ENCODE measurements at places on chromosomes 3 and 15.

- DNase-seq, result no peak
Measured at GRCh38 chr15:57251941-57252340, 124.4 kb upstream of the CGNL1 start.

DNA sequence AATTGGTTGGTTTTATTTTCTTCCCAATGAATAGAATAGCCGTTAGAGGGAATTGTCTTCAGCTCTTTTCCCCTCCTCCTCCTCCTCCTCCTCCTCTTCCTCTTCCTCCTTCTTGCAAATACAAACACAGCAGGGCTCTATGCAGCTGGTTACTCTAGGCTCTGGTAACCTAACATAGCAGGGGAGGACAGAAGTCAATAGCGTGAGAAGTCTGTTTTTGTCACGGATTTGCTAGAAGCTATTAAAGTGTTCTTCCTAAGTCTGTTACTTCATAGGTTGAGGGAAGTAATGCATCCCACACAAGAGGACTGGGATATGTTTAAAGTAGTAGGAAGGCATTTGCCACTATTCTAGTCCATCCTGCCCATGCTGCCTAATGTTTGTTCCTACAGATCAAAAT is 374.7 kb upstream of the TPRG1 start:
- DNase-seq, result no peak

DNA sequence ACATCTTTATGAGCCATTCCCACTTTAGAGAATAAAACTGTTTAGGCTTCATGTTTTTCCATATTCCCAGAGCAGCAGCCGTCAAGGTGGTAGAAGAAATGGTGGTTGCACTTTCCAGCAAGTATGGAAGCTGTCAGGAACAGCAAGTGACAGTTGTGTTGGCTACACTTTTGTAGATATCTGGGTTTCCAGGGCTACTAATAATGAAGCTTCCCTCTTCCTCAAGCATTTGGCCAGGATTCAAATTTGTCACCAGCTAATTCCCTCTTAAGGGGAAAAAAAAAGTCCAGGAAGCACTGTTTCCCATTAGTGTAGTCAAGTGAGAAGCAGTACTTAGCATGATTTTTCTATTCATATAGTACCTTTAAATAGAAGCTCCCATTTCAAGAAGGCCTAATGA is 252.8 kb downstream of the IGSF11 start:
- no peak for DNase-seq

DNA sequence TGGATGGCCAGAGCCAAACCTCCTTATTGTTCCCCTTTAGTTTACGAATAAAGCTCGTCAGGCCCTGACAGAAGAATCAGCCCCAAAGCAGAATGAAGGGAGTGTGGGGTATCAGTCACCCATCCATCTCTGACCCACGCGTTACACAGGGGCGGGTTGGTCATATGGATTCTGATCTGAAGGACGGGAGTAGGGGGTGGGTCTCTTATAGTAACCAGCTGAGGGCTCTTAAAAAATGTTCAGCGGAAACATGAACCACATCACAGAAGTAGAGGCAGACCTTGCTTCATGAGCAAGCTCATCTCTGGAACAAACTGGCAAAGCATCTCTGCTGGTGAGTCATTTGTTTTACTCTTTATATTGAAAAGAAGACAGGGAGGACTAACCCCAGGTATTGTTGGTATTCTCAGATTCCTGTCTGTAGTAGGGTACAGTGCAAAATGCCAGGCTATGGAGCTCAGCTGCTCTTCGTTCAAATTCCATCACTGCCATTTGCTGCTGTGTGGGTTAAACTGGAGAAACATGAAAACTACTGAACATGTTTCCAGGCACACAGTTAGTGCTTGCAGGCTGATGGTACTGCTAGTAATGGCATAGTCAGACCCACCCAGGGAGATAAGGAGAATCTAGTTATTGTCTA is at the start of gene CXCR6:
TSS of gene CXCR6 (plus strand) at position 258 of the 640 bp plus-strand sequence. CDS start 3,018 bp downstream, outside the sequence.
- DNase-seq, result no peak

- no peak for DNase-seq
Measured at GRCh38 chr3:82055792-82056191, 294.3 kb upstream of the GBE1 start.

DNA sequence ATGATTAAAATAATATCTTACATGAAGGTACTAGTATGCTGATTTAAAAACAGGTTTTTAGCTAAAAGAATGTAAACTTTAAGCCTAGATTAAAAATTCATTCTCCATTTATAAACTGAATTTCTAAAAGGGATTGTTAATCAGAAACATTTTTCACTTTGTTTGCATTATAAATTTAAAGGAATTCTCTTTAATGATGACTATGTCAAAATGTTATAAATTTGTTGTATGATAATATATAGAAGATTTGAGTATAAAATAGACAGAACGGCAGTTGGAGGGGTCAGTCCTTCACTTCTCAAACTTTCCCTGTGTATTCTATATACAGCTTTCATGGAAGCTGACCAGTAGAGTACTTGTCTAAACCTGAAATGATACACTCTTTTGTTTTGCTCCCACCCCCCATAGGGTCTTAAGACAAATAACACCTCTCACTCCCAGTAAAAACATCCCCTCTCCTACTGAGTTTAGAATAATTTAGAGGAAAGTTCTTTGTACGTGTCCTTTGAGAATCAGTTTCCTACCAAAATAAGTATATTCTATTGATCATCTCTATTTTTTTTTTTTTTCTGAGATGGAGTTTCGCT is 64.9 kb upstream of the PYGO1 start:
- DNase-seq, result no peak

- no peak for DNase-seq
Measured at GRCh38 chr15:79990997-79991334, 20.0 kb upstream of the BCL2A1 start.

DNA sequence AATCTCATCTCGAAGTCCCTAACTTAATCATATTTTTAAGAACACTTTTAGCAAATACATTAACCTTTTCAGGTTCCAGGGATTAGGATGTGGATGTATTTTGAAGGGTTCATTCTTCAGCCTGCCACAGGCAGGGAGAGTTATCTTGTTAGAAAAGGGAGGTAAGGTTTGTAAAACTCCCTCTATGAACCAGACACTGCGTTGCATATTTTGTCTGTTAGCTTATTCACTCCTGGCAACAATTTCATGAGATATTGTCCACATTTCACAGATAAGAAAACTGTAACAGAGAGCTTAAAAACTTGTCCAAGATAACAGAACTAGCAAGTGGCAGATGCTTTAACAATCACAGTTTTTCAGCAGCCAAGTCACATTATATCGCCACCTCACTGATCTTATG is 155.4 kb downstream of the DIPK2A start:
- no peak for DNase-seq

DNA sequence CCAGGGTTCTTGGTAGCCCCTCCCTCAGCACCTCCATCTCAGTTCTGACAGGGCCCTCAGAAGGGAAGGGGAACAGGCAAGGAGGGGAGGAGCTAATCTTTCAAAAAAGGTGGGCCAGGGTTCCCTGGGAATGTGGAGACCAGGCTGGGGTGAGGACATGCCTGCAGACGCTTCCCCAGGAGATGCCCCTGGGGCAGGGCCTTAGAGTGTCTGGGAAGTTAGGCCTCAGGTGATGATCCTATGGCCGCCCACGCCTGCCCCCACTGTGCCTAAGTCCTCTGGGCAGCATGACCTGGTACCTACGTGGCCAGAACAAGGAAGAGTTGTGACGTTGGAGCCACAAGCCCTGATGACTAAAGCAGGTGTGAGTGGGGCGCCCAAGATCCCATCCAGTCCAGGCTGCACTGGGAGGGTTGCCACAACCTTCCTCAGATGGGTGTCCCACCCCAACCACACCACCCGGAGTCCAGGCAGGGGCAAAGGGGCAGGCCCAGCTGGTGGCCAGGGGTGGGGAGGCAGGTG is 3.9 kb upstream of the SEMA3B start:
- DNase-seq, result no peak

DNA sequence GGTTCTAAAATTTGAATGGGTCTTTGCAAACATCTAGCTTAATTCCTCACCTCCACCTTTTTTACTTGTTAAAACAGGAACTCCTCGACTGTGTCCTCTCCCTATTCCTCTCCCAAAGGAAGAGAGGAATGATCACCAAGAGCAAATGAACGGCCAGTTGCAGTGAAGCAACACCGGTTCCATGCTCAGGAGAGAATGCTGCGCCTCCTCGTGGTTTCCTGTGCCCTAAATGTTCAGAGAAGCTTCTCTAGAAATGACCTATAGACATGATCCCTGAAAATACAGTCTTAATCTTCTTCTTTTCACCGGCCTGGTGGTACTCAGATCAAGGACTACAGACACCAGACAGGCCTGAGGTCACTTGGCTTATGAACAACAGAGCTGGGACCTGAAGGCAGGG is 65.1 kb upstream of the GUCA1C start:
- peak; percentile 28 for DNase-seq

- DNase-seq, result no peak
Measured at GRCh38 chr15:100931143-100931890, 12.2 kb downstream of the LRRK1 start.

DNA sequence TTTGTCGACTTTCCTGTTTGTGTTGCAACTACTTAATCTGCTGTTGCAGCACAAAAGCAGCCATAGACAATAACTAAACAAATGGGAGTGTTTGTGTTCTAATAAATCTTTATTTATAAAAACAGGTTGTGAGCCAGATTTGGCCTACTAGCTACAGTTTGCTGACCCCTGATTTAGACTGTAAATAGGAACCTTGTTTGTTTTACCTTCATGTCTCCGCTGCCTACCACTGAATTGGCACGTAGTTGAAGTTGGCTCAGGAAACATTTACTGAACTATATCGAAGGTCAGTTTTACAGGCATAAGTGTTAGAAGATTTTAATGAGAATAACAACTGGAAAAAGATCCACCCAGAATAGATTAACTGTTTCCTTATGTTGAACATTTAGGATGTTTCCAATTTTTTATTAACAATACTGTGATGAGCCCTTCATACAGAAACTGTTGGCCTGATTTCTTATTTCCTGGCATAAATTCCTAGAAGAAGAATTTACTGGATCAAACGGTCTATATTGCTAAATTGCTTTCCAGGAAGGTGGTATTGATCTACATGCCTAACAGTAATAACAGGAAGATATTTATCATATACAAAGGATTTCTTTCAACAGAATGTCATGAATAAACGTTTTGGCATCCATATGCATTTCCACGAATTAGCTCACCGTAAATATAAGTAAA is 156.2 kb upstream of the NR2E3 start:
- DNase-seq, result no peak

DNA sequence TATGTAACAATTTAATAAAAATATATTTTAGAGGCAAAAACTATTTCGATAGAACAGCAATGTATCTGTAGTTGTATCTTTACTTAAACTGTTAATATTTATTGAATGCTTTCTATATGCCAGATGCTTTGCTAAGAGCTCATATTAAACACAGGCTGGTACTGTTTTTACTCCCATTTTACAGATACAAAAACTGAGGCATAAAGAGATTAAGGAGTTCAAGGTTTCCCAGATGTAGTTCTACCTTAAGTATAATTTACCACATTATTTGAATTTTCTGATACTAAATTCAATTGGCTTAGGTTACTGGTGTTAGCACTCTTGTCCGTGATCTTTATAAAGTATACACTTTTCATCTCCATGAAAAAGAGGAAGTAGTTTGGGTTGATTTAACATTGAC is 149.8 kb downstream of the ROBO2 start:
- no peak for DNase-seq

GRCh38 chr15:57762302-57762701 is 55.8 kb downstream of the POLR2M start:
- DNase-seq, result no peak

DNA sequence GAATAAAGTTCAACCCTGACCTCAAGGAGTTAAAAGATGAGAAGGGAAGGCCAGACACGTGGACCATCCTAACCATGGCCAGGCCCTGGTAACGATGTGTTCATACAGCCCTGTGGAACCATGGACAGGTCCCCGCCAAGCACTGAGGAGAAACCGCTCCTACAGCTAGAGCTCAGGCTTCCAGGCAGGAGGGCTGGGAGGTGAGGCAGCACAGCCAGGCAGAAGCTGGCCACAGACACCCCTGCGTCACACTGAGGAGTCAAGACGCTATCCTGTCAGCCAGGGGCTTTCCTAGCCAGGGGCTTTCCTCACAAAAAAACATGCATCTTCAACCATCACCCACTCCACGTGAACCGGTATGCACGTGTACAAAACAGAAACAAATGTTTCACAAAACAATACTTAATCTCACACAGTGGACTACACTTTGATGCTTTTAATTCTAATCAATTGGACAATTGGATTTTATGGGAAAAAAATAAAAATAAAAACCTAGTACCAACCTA is 73.2 kb downstream of the TBC1D2B start:
- DNase-seq, result peak; percentile 49

- DNase-seq, result no peak
Measured at GRCh38 chr3:14334136-14334535, 68.3 kb upstream of the SLC6A6 start.

GRCh38 chr15:90337256-90337655 is 14.8 kb upstream of the ZNF774 start:
- peak; percentile 7 for DNase-seq

GRCh38 chr15:36029606-36030210 is 483.7 kb upstream of the DPH6 start:
- DNase-seq, result no peak

DNA sequence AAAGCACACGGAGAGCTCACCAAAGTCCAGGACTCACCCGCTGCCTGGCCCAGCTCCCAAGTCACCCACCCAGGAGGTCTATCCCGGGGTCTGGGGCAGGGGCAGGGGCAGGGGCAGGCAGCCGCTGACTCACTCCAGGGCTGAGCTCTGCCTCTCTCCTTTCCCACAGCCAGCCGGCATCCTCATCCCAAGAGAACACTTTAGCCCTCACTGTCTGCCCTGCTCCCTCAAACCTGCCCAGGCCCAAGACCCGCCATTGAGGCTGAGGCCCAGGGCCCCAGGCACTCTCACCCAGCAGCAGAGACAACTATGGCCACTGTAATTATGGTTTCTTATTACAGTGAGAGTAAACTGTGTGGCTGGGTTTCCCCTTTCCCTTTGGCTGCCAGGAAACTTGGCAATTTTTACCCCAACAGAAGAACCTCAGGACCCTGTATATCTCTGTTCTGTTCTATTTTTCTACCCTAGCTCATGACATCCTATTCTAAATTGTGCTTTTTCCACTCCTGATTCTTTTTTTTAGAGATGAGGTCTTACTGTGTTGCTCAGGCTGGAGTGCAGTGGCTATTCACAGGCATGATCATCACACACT is 53.0 kb downstream of the IQSEC1 start:
- DNase-seq, result no peak

DNA sequence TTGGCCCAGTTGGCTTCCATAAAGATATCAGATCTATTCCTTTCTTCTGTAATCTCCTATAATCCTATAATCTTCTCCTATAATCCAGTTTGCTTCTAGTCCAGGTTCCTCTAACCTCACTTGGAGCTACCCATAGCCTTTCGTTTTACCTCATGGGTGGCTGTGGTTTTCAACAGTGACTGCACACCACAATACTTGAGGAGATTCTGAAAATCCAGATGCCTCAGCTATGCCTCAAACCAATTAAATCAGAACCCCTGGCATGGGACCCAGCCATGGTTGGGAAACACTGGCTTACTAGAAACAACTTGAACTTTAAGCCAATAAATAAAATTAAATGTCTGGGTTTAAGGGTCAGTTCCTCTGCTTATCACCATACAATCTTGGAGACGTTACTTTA is 86.1 kb upstream of the NTRK3 start:
- no peak for DNase-seq
